Stimulated activated CD4-positive, alpha-beta T cell treated with anti-CD3 and anti-CD28 coated beads, Interleukin-12 subunit alpha, Interleukin-12 subunit beta, amount 100 ng/mL, for 24 hours (primary cell): ENCODE measurements at places on chromosomes 1 and 21.

DNA sequence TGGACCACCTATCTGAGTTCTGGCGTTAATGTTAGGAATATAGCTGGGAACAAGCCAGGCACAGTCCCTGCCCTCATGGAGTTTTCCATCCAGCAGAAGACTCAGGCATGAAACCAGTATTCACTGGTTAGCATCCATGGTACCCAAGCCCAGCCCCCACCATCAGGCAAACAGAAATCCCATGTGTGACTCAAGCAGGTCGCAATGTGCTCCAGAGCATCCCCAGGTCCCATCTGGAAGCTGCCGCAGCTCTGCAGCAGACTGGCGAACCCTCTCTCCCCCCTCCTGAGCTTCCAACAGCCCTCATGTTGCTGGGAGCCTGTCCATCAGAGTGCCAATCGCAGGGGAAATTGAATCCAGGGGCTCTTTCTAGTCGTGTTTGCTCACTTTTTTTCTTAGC lies 174.2 kb downstream of the RRAGC start:
- DNase-seq: no peak

GRCh38 chr1:35475856-35476674 lies 81.1 kb downstream of the KIAA0319L start:
- DNase-seq: no peak

DNA sequence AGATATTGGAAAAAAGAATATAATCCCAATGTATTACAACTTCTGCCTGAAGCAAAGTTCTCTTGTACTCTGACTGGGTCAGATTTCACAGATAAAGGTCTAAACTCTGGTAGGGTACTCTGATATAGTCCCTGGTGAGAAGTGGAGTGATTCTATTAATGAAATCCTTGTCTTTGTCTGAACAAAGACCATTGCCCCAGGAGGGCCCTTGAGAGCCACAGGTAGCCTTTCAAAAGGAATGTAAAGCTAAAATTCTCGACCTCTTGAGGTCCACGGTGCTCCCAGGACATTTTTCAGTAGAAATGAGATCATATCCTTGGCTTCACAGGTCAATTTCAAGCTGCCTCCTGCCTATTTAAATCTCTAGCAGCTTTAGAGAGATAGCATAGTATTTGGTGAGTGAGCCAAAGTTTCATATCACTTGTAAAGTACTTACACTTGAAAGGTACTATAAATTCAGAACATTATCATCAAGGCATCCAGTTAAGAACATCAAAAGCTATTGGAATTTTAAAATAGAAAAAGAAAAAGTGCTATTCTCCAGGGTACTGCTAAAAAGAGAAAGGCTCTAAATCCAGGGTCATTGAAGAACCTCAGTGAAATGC lies 10.1 kb downstream of the TNNI3K start:
- DNase-seq: no peak

DNA sequence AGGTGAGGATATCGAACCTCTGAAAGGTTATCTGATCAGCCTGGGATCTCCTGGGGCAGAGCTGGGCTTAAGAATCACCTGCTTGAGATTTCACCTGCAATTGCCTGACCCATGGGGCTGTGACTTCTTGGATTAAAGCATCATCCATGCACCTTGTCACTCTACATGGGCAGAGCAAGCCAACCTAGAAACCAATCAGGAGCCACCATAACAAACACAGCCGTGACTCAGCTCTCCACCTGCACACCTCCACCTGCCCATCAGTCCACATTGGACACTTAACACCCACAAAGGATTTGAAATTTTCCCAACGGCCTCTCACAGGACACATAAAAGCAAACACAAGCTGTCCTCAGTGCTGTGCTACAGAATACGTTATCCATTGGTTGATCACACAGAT lies 35.1 kb upstream of the ETS2 start:
- no peak for DNase-seq

DNA sequence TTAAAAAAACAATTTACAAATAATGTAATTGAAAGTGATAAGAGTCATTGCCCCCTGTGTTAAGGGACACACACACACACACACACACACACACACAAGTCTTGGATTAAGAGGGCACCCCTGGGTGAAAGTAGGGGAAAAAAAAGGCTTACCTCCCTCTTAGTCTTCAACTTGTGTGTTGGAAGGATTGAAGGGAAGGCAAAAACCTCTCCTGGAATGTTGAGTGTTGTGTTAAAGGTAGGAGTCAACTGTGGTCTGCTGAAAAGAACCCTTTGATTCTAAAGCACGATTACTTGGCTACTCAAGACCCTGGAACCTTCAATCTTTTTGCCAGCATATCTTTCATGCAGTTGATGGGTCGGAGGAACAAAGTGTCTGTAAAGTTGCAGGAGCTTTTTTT lies 6.4 kb downstream of the PBX1 start:
- no peak for DNase-seq

- DNase-seq: no peak
Measured at GRCh38 chr21:44477131-44477530, 21.8 kb downstream of the LRRC3 start.
